ENCODE measurements at places on chromosomes 5 and 9. TPM values are rescaled to one million over a fixed set of nuclear protein-coding genes. Genes with fewer than 3 reads are reported as not detected.

The TAF11L5 gene
- not detected for total RNA-seq

The LRRTM2 gene
- total RNA-seq: under 0.01 TPM

The KLF4 gene
- total RNA-seq: 4.4 TPM

The TERT gene
- not detected for total RNA-seq

The TICAM2 gene
- 1.4 TPM for total RNA-seq

The ANKRD18B gene
- total RNA-seq: not detected

The GAS1 gene
- 0.15 TPM for total RNA-seq

The ENTR1 gene
- total RNA-seq: 17.3 TPM

The RNF180 gene
- total RNA-seq: 7.4 TPM

The GDNF gene
- 0.35 TPM for total RNA-seq

The OR1J2 gene
- total RNA-seq: 0.30 TPM

The RNF208 gene
- not detected for total RNA-seq

The EGFLAM gene
- total RNA-seq: 2.1 TPM

The BSPRY gene
- not detected for total RNA-seq

The CAVIN4 gene
- total RNA-seq: 1.1 TPM

The SLC23A1 gene
- not detected for total RNA-seq

The PBX3 gene
- 21.2 TPM for total RNA-seq

The SPATA31E1 gene
- not detected for total RNA-seq

The SIT1 gene
- total RNA-seq: 0.15 TPM

The TNFSF15 gene
- under 0.01 TPM for total RNA-seq

The GABRA6 gene
- not detected for total RNA-seq

The TAS2R1 gene
- total RNA-seq: not detected

The C5orf34 gene
- 2.5 TPM for total RNA-seq

The ZFP62 gene
- 18.3 TPM for total RNA-seq

The FAM81B gene
- total RNA-seq: not detected

The PFN3 gene
- total RNA-seq: not detected

The SOX30 gene
- not detected for total RNA-seq

The FABP6 gene
- not detected for total RNA-seq

The GMCL2 gene
- not detected for total RNA-seq

The WNK2 gene
- total RNA-seq: under 0.01 TPM

The POU5F2 gene
- 0.45 TPM for total RNA-seq

The CDH6 gene
- 11.9 TPM for total RNA-seq

The MCC gene
- total RNA-seq: 96.2 TPM

The IFNK gene
- not detected for total RNA-seq

The PCDHB15 gene
- total RNA-seq: 0.70 TPM

The PRLR gene
- total RNA-seq: 0.08 TPM

The TMEM252 gene
- total RNA-seq: not detected

The UBE2QL1 gene
- 0.12 TPM for total RNA-seq

The PDGFRB gene
- 52.9 TPM for total RNA-seq

The TEX48 gene
- not detected for total RNA-seq

The WDR70 gene
- total RNA-seq: 25.9 TPM

The KIAA0825 gene
- total RNA-seq: 1.4 TPM
